Naive thymus-derived CD4-positive, alpha-beta T cell (primary cell): ENCODE measurements at places on chromosomes 4 and X.

GRCh38 chr4:27048429-27049238, 188.0 kb downstream of the STIM2 start:
- DNase-seq = peak; percentile 44

DNA sequence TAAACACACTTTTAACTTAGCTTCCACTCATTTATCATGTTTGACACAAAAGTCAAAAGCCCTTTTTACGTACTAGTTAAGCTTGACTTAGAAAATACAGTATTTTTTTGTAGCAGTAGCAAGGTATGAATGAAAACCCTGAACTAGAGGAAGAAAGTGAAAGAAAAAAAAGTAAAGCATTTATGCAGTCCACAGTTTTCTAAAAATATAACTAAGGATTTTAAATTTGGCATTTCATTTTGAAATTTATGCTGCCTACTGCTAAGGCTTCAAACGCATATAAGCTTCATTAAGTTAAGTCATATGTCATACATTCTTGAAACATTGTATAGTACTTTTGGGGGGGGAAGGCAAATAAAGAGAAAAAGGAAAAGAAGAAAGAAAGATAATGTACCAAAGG, 201.5 kb downstream of the PDGFC start:
- no peak for DNase-seq

DNA sequence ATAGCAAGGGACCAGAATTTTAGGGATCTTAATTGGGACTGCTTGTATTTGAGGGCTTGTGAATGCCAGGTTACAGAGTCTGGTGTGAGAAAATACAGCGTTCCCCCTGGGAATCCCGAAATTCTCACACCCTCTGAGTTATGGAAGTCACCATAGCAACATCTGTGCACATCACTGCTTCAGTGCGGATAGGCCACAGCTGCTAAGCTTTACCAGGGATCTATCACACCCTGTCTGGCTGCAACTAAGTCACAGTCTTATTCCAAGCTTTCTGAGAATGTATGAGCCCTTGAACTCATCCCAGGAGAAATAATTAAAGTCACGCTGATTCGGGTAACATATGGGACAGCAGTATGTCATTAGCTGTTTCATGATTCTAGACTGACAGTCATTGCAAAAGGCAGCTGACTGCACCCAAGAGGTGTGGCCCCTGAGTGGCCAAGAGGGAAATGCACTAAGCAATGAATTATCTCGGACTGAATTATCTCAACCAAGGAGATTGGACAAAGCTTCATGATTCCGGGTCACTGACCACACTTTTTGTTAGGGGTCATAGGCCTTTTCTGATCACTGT, 46.7 kb upstream of the BTC start:
- DNase-seq = no peak

DNA sequence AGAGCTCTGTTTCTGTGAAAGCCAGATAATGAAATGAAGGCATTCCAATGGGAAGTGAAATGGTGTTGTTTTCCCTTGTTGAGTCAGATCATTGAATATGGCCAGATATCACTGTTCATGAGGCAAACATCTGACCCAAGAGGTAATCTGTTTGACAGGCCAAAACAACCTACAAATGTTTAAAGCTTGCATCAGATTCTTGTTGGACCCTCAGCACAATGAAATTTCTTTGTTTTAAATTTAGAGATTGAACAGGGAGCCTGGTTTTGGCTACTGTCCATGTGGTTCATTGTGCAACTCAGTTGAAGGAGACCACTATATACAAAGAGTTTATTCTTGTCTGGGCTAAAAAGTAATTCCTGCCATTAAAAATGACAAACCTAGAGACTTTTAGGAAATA, 159.1 kb downstream of the AFF2 start:
- no peak for DNase-seq

DNA sequence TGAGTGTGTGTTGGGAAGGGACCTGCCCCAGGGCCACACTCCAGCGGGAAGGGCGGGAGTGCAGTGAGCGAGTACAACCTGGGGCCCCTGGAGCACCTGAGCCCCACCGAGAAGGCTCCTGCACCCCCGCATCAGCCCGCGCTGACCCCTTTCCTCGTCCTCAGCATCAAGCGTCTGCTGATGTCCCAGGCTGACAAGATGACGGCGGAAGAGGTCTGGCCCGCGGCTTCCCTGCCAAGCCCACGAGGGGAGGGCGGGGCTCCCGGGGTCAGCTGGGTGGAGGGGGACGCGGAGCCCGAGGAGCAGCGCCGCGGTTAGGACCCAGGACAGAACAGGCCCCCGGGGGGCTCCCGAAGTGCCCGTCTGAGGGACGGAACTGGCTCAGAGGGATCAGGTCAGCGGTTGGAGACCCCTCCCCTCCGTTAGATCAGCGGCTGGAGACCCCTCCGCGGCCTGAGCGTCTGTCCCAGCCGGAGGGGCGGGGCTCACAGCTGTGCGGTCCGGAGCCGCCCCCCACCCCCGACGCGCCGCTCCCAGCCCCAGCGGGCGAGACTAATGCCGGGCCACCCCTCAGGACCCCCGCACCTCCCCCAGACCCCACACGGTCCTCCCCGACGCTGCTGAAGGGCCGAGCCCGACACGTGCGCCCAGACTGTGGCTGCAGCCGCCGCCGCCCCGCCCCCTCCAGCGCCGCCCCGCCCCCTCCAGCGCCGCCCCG, 6.7 kb downstream of the MYL5 start:
- peak; percentile 28 for DNase-seq

- DNase-seq = no peak
Observed at GRCh38 chrX:48530736-48531135, 8.8 kb upstream of the TBC1D25 start.

DNA sequence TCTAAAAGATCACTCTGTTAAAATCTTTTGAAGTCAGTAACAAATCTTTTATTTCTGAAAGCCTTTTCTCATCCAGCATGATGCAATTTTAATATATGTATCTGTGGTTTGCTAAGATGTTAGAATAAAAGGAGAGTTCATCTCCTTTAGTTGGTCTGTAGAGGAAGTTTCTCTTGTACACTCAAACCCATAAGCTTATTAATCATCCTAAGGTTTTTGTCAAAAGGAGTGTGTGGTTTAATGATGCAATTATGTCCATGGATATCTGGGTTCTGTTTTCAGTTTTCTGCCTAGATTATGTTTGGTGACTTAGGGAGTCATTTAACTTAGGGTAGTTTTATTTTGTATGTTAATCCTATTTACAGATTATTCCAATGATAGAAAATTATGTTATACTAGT, 52.1 kb upstream of the NDST4 start:
- DNase-seq = no peak

- DNase-seq = no peak
Observed at GRCh38 chrX:104315555-104315954, 60.8 kb upstream of the ESX1 start.

- no peak for DNase-seq
Observed at GRCh38 chrX:122666601-122667000, 517.5 kb upstream of the GRIA3 start.

GRCh38 chr4:38574559-38575333, 89.3 kb upstream of the KLF3 start:
- DNase-seq = no peak

DNA sequence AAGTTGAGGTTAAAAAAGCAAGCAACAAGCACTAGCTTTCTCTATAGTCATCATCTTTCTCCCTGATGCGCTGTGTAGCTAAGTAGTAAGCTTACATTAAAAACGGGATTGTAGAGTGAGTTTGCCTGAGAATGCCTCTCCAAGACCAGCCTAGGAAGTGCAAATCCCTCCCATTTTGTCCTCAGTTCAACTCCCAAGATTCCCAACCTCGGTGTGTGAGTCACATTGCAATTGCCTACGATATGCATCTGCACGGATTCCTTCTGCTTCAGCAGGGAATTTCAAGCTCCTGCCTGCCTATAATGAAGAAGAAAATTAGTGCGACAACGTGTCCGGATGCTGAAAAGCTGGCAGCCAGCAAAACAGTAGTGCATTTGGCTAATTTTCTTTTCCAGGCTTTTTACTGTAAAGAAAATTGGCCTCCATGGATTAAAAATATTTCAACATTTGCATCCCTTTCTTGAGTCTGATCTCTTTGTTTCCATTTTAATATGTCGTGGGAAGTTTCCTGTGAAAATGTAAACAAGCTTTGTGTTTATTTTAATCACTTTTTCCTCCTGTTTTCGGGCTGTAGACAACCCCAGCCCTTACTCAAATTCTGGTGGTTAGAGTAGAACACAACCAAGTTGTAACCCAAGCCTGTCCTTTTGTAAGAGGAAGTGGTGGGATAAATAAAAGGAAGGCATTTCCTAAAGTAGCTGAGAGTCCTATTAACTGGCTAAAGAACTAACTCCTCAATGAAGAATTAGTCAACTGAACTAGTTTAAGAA, 58.4 kb upstream of the TET2 start:
- DNase-seq = no peak

DNA sequence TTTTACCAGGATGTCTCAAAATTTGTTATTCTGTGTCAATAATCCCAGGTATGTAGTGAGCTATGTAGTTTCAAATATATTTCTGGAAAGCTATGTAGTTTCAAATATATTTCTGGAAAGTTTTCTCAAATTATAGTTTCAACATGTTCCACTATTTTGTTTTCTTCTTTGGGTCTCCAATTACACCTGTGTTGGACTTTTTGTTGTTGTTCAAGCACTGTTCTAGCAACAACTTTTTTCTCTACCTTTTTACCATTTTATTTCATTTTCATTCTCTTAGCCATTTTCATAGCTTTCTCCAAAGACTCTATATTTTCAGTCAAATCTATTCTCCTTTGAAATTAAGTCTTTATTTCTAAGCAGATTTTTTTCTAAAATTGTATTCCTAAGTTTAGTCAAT, 88.4 kb downstream of the LCORL start:
- DNase-seq = no peak
